ENCODE measurements at places on chromosomes 2 and 18.

DNA sequence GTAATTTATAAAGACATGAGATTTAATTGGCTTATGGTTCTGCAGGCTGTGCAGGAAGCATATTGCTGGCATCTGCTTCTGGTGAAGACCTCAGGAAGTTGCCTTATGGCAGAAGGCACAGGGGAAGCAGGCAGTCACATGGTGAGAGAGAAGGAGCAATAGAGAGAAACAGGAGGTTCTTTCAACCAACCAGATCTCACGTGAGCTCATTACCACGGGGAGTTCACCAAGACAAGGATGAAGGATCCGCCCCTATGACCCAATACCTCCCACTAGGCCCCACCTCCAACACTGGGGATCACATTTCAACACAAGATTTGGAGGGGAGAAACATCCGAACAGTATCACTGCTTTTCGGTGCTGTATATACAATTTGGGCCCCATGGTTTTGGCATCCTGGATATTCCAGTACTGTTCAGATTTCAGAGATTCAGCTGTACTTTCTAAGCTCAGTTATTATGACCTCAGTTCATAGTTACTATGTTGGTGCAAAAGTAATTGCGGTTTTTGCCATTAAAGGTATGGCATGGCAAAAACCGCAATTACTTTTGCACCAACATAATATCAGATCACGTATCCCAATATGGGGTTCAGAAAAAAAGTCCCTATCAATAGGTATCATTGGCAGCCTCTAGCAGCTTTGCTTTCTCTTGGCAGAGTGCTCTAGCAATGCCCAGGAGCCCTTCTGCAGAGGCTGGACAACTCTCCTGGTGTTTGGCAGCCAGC lies 189.6 kb upstream of the SIX3 start:
- no peak for DNase-seq

GRCh38 chr18:7023063-7023580 lies 94.5 kb downstream of the LAMA1 start:
- no peak for DNase-seq

DNA sequence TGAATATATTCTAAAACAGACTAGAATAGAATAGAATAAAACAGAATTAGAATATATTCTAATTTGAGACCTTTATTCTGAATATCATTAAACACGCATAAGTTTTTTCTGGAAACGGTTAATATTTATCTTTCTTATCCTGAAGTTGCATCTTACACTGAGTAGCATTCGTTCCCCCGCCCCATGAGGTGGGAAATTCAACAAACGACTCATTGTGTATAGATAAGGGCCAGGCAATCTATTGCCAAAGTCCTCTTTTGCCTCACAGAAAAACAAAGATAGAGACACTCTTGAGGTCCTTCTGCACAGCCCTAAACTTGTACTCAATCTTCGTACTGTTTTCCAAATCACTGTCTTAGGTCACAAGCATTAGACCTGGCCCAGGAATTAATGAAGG lies 98.1 kb downstream of the COL6A3 start:
- no peak for DNase-seq

GRCh38 chr2:21552981-21553380 lies 429.2 kb downstream of the TDRD15 start:
- DNase-seq, result no peak

- DNase-seq, result no peak
Observed at GRCh38 chr2:91839904-91840868, 3031.0 kb upstream of the TEKT4 start.

Measured in LoVo (cell line).